ENCODE measurements at places on chromosomes 1 and 21.
A peak's percentile ranks its signal among the peaks of the same experiment; 100 is the strongest.

GRCh38 chr21:17796037-17796403 lies 23.1 kb downstream of the C21orf91 start:
- DNase-seq: no peak

- no peak for DNase-seq
Observed at GRCh38 chr1:13733711-13734110, 33.7 kb downstream of the PRDM2 start.

GRCh38 chr1:118116909-118117308 lies 68.1 kb downstream of the SPAG17 start:
- no peak for DNase-seq

GRCh38 chr1:36934061-36934460 lies 100.3 kb downstream of the GRIK3 start:
- DNase-seq: no peak

DNA sequence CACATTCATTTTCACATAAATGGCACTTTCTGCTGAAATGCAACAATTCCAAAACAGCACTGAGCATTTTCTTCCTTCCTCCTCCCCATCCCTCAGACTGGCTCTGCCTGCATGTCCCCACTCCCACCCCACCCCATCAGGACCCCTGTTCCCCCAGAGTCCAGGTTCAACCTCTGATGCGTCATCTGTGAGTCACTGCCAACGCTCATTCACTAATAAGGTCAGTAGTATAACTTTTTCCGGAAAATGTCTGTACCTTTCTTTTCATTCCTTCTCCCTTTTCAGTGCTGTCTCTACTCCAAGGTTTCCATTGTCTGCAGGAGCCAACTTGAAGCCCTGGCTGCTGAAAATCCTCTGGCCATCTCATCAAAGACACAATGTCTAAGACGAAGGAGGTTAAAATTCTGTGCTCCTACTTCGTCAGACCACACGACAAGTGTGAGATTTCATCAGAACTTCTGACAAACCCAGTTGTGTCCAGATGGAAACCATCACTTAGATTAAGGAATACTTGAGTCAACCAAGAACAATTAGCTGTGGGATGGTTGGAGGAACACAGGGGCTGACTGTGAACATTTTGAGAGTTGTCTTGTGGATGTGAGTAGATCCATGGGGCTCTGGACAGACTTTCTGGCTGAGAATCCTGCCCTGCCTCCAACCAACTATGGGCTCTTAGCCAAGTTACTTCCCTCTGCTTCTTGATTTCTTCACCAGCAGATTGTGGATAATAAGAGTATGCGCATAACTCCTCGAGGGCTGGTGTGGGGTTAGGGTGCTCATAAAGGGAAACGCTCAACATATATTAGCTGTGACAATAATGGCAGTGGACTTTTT lies 35.6 kb upstream of the UTS2 start:
- DNase-seq: peak; percentile 10

DNA sequence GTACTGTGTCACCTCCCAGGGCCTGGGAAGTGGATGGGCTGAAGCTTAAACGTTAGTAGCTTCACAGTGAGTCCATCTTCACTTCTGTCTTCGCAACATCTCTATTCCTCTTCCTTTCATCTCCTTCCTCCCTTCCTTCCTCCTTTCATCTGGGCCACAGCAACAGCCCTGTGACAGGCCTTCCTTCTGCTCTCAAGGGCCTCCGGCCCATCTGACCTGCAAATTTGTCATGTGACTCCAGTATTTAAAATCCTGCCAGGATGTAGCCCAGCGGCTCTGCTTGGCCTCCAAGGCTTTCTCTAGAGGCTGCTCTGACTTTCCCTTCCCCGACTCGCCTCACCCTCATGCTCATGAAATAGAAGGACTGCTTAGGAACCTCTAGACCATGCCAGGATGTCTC lies 10.9 kb upstream of the BATF3 start:
- no peak for DNase-seq

GRCh38 chr1:169892927-169893644 lies 610 bp downstream of the SCYL3 start:
- no peak for DNase-seq

DNA sequence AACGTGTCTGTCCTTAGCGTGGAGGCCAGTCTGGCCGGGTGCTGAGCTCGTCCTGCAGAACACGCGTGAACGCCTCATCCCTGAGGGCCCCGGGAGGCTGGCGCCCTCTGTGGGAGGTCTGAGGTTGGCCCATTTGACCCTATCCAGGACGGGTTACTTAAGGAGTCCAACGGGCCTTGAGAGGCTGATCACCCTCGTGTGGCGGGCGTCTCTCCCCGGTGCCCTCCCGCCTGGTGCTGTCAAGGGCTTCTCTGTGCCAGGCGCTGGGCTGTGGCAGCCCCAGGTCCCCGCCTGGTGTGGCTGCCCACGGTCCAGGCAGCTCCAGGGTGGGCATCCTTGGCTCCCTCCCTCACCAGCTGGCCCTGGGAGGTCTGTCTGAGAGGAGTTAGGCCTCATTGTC lies 9.7 kb downstream of the SKI start:
- DNase-seq: peak; percentile 19
